Aorta (tissue), 5 donors: ENCODE measurements at places on chromosomes 5 and 9.

DNA sequence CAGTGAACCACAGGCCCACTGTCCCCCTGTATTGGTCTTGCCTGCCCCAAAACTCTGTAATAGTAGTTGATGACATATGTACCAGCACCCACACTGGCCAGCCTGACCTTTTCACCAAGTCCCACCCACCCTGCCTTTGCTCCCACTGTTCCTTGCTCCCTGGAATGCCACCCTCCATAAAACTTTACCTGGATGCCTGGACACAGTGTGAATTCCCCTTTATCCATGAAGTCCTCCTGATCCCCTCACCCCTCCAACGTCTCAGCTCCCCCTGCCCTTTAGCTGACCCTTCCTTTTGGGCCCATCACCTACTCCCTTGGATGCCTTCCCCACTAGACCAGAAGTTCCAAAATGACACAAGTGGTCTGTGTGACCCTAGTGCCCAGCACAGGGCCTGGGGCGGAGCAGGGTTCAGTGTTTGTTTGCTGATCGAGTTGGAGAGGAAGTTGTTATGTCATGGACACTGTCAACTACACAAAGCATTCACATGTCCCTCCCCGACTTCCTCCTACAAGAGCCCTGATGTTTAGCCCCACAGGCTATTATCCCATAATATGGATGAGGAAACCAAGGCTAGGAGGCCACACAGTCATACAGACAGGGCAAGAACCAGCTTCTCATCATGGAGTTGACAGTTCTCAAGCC lies 16.1 kb downstream of the AMBP start:
- no peak for DNase-seq

DNA sequence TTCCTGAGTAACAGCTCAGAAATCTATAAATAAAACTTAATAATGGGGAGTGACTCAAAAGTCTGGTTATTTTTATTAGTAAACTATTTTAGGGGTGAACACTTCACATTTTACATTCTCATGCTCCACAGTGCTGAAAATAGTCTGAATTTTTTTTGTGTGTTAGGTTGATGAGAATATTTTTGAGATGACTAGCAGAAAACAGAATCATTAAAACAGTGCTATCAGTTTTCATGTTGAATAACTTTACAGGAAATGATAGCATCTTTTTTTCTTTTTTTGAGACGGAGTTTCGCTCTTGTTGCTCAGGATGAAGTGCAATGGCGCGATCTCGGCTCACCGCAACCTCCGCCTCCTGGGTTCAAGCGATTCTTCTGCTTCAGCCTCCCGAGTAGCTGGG lies 60.3 kb downstream of the TMC1 start:
- no peak for DNase-seq

GRCh38 chr5:22111320-22111719 lies 741.8 kb downstream of the CDH12 start:
- DNase-seq = no peak

DNA sequence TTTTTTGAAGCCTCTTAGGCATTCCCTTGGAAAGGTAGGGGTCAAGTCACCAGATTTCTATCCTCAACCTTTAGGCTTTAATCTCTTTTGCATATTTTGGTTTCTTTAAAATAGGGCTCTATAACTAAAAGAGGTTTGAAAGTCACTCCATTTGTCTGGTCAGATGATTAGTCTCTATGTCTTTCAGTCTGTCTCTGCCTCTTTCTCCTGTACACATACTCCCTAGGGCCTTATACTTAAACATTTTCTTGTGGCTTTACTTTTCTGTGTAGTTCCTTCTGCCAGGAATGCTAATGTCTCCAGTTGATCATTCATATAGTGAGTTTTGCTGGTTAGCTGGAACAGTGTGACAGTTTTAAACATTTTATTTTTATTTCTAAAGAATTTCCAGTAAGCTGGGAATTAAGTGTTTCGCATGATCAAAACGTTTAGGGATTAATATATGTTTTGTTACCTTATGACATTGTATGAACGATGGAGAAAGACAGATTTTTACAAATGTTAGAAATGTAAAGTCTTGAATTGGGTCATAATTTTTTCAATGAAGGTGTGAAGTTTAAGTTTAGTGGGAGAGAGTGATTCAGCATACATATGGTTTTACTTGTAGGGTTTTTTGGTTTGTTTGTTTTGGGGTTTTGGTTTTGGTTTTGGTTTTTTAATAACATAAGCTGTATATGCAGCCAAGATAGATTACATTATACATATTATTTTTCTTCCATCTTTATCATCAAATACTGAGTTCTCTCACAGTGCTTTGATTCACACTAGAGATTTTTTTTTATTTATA lies 90.6 kb downstream of the ZCCHC7 start:
- DNase-seq = no peak

DNA sequence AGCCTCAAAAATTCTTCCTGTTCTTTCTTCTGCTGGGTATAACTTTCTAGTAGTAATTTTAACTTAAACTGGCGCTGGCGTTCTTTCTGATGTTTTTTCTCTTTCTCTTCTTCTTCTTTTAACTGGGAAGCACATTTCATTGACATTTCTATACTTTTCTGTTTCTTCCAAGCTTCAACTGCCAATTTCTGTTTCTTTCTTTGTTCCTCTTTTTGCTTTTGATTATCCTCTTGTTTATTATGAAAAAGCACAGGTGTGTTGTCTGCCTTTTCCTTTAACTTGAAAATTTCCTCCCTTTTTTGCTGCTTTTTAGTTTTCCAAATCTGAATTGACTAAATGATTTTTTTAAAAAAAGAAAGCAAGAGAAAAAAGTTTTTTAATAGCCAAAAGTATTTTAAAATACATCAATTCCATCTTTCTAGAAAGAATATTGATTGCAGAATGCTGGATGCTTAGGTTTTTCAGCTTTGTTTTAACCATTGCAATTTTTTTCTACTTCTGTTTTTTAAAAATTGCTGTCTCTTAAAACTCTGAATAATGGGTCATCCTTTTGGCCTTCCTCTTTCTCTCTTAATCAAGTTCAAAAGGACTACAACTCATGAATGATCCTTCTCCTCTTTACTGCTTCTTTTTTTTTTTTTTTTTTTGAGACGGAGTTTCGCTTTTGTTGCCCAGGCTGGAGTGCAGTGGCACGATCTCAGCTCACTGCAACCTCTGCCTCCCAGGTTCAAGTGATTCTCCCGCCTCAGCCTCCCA lies 8.8 kb upstream of the PGGT1B start:
- DNase-seq = no peak

- DNase-seq = no peak
Observed at GRCh38 chr9:26034786-26035185, 356.5 kb upstream of the TUSC1 start.

GRCh38 chr9:14824481-14824880 lies 85.7 kb downstream of the FREM1 start:
- no peak for DNase-seq

DNA sequence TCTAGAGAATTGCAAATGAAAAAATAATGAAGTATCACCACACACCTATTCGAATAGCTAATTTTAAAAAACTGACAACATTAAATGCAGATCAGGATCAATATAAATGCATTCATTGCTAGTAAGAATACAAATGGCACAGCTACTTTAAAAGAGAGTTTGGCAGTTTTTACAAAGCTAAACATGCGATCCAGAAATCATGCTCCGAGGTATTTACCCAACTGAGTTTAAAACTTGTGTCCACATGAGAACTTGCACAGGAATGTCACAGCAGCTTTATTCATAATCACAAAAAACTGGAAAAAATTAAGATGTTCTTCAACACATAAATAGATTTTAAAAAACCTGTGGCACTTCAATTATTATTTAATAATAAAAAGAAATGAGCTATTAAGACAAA lies 345.5 kb upstream of the TRPC7 start:
- DNase-seq = no peak

DNA sequence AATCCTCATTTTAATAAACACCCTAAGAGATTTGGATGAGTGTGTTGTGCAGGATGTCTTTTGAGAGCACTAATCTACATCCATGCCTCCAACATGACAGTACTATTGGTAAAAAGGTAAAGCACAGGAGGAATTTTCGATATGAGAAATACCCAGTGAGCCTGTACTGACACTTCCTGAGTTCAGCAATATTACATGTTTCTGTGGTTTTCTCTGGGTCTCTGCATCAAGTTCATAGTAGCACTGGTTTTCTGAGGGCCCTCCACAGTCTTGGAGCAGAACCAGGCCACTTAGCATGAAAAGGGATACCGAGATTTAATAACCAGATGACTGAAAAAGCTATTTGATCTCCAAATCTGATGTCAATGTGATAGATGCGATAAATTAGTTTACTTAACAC lies 524.1 kb downstream of the TMEM38B start:
- no peak for DNase-seq

GRCh38 chr5:115842089-115842935 lies 577 bp downstream of the AP3S1 start:
- no peak for DNase-seq
